Lung microvascular endothelial cell (primary cell): ENCODE measurements at places on chromosomes 2 and 18.

- DNase-seq, result peak; percentile 87
Observed at GRCh38 chr2:45681675-45682074, 30.2 kb downstream of the PRKCE start.

GRCh38 chr2:237320801-237321560 lies 93.0 kb downstream of the COL6A3 start:
- DNase-seq, result no peak

DNA sequence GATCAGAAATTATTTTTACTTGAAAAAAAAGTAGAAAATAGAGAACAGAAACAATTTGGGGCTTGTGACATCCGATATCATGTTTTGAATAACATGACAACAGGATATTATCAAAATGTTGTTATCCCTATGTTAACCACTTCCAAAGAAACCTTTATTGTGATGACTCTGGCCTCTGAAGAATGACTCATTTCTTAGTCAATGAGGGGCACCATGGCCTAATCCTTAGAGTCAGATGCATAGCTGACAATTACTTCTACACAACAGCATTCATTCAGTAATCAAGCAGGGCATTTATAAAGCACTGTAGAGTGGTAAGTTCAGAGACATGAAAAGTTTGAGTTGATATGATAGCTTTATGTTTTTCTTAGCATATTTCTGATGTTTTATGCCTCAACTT lies 703.0 kb downstream of the RNF144A start:
- DNase-seq, result no peak

DNA sequence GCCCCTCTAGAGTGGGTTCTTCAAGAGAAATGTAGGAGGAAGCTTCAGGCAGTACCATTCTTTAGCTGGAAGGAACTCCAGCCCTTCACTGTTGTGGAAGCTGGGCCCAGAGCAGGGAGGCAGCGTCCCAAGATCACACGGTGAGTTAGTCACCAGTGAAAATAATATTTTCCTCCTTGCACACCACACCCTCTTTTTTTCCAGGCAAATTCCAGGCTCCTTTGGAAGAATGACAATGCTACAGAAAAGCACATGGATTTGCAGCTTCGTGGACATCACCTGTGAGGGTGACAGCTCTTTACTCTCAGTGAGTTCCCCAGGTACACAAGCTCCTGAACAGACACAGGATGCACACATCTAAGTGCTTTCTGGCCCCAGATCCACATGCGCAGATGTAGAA lies 157.1 kb downstream of the COL6A3 start:
- no peak for DNase-seq

GRCh38 chr2:95260028-95261023 lies 13.9 kb upstream of the PROM2 start:
- DNase-seq, result no peak

- no peak for DNase-seq
Observed at GRCh38 chr2:128442891-128443302, 124.2 kb upstream of the HS6ST1 start.

DNA sequence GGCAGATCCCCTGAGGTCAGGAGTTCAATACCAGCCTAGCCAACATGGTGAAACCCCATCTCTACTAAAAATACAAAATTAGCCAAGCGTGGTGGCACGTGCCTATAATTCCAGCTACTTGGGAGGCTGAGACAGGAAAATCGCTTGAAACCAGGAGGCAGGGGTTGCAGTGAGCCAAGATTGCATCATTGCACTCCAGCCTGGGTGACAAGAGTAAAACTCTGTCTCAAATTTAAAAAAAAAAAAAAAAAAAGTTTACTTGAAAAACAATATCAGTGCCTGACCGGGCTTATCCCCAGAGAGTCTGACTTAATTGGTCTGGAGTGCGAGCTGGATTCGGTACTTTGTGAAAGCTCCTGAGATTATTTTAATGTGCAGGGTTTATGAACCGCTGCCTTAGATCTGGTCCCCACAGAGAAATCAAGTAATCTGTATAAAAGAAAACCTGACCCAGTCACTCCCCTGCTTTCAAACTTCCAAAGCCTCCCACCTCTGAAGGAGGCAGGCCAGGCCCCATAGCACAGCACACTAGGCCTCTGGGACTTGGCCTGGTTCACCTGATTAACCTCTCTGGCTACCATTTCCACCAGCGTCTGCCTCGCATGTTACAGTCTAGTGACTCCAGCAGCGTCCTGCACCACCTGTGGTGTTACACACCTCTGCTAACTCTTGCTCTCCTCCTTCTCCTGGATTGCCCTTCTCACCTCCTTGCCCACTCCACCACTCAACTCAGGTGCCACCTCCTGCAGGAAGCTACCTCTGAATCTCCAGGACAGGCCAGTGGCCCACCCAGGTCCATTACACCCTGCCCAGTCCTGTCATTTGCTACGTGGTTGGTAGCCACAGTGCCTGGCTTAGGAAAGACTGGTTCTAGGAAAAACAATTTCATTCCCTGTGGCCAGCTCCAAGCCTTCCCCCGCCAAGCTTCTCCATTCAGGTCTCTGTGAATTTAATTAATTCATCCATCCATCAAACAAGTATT lies 114.3 kb upstream of the PPP1CB start:
- no peak for DNase-seq

DNA sequence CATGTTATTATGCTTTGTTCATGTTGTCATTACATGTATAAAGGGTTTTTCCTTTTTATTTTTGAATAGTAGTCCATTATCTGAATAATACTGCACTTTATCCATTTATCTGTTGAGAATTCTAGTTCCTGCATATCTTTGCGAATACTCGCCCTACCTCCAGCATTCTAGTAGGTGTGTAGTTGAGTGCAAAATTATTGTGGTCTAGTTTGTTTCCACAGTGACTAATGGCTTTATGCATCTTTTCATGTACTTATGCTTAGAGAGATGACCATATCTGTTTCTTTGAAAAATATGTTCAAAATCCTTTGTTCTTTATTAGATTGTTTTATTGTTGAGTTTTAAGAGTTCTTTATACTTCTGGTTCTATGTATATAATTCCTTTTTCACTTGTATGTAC lies 48.8 kb downstream of the EIF5B start:
- no peak for DNase-seq

- DNase-seq, result no peak
Observed at GRCh38 chr2:5982193-5982902, 290.2 kb downstream of the SOX11 start.

DNA sequence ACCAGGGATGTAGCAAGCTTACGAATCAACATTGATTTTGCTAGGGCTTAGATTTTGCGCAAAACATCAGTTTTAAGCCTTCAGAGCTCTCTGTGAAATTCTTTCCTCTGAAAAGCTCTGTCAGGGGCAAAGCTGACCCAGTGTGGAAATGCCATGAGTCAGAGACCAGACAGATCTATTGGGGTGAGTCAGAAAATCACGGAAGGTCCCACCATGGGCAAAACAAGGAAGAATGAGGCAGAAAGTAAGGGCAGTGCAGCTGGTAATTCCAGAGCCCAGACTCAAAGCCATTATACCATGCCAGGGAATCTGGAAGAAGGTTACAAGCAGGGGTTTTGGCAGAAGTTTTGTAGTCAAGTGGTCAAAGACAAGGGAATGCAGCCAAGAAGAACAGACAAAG lies 256.6 kb upstream of the CTAGE1 start:
- peak; percentile 68 for DNase-seq

- DNase-seq, result peak; percentile 62
Observed at GRCh38 chr18:25350489-25351251, 1.3 kb downstream of the ZNF521 start.
